ENCODE measurements at places on chromosomes 6 and 20. TPM values are rescaled to one million over a fixed set of nuclear protein-coding genes. Genes with fewer than 3 reads are reported as not detected.

- no peak for DNase-seq
- no peaks in the 10 kb centered on the region for H3K27me3 ChIP-seq
- H3K4me3 ChIP-seq: no peak overlapping the region
- H3K27ac ChIP-seq: no peak overlapping the region
- no peaks in the 10 kb centered on the region for H3K36me3 ChIP-seq
Measured at GRCh38 chr6:55997223-55997874, 122.0 kb upstream of the BMP5 start.

DNA sequence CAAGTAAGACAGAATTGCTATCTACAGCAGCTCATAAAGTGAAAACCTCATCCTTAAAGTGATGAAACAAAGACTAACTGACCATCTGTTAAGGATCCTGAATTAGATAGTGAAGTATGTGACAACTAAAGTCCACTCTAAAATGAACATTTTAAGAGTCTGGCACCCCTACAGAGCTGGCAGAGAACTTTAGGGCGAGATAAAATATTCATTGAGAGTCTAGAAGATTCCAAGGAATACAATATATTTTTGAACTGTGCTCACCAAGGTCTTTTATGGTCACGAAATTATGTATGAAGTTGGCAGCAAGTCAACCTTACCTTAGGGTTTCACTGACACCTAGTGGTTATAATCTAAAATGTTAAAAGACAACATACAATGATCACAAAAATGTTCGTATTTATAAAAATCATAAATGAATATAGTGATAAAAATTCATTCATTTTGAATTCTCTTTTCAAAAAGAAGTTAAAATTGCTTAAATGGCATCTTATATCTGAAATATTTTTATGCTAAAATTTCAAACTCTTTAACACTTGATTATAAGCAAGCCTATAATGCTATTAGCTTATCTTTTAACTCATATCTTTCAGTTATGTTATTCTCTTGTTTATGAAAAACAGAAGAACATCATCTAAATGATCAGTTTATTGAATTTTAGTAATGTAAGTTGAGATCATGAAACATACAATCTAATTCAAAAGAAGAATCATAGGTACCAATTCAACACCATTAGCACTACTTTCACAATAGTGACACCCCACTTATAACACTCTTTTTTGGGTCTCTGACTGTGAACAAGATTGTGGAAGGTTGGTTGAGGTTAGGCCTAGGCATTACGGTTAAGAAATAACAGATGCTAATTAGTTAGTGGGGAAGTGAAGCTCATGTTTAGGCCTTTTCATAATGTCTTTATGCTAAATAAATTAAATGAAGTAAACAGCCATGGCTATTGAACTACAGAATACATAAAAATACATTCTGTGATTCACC, 27.5 kb downstream of the RSPH3 start:
- no peaks in the 10 kb centered on the region for H3K36me3 ChIP-seq
- no peak for DNase-seq
- no peak overlapping the region for H3K4me3 ChIP-seq
- H3K27me3 ChIP-seq: no peaks in the 10 kb centered on the region
- H3K27ac ChIP-seq: no peak overlapping the region

DNA sequence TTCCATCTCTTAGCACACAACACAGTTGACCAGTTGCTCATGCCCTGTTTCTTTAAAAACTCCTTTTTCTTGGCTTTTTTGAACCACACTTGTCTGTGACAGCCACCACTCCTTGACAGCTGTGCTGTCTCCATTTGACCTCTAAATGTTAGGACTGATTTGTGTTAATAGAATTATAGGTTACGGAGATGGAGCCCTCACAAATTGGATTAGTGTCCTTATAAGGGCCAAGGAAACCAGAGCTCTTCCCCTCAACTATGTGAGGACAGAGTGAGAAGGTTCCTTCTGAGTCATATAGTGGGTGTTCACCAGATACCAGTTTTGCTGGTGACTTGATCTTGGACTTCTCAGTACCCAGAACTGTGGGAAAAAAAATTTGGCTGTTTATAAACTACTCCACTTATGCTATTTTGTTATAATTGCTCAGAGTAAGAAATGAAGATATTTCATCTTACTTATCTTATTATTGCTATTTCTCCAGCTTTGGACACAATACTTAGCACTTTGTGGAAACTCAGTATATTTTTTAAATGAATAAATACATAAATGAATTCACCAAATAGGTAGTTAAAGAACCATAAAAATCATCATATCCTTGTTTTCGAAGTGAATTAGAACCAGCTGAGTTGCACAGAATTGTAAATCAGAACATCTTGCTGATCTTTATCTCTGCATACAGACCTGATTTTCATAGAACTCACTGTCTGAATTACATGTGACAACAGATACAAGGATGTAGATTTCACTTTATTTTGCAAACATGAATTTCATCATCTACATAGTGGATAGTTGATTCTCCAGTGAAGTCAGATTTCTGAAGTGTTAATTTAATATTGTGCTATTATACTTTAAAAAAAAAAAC, 598.5 kb upstream of the IRAK1BP1 start:
- no peak overlapping the region for H3K27ac ChIP-seq
- H3K4me3 ChIP-seq: no peak overlapping the region
- no peaks in the 10 kb centered on the region for H3K4me1 ChIP-seq

GRCh38 chr6:41732591-41733359, 2.6 kb downstream of the TFEB start:
- peak overlapping the region; percentile 81 for H3K27ac ChIP-seq
- no peaks in the 10 kb centered on the region for H3K36me3 ChIP-seq
- H3K4me1 ChIP-seq: peaks cover 13% of the 10 kb centered on the region
- no peak for DNase-seq
- no peak overlapping the region for H3K4me3 ChIP-seq

DNA sequence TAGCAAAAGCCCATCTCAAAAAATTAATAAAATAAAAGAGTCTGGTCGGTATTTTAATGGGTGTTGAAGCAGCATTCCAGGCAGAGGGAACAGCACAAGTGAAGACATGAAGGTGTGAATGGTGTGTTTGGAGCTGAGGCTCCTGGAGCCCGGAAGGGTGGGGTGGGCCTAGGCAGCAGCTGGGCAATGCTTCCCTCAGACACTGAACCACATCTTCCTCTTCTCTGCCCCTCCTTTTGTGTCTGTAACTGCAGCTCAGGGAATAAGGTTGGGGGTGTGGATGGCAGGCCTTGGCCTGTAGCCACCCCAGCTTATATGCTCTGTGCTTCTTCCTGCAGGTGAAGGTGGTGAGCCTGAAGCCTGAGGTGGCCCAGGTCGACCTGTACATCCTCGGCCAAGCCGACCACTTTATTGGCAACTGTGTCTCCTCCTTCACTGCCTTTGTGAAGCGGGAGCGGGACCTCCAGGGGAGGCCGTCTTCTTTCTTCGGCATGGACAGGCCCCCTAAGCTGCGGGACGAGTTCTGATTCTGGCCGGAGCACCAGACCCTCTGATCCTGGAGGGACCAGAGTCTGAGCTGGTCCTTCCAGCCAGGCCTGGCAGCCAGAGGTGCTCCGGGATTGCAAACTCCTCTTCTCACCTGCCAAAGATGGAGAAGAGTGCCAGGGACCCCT, 26.6 kb downstream of the POFUT1 start:
- DNase-seq: no peak
- H3K27me3 ChIP-seq: no peaks in the 10 kb centered on the region
- H3K4me3 ChIP-seq: no peak overlapping the region
- peaks cover 36% of the 10 kb centered on the region for H3K36me3 ChIP-seq
- H3K4me1 ChIP-seq: peaks cover 9% of the 10 kb centered on the region

GRCh38 chr20:4802527-4802926, 80.8 kb downstream of the PRND start:
- H3K4me1 ChIP-seq: peaks cover 6% of the 10 kb centered on the region
- peaks cover 6% of the 10 kb centered on the region for H3K36me3 ChIP-seq
- no peak overlapping the region for H3K4me3 ChIP-seq
- H3K27ac ChIP-seq: no peak overlapping the region
- H3K27me3 ChIP-seq: no peaks in the 10 kb centered on the region

DNA sequence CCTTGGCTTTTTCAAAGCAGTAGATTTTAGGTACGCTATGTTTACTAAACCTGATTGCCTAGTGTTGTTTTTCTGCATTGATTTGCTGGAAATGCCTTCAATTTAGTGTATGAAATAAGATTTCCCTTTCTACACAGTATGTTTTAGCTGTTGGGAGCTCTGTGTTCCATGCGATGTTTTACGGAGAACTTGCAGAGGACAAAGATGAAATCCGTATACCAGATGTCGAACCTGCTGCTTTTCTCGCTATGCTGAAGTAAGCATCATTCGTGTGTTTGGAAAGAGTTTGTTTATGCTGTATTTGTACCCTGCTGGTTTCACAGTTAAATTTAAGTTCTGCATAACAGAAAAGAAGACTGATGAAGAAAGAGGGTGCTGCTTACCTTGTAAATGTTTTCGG, 1.9 kb downstream of the BTBD3 start:
- no peak overlapping the region for H3K27ac ChIP-seq
- no peaks in the 10 kb centered on the region for H3K27me3 ChIP-seq
- H3K36me3 ChIP-seq: no peaks in the 10 kb centered on the region
- DNase-seq: no peak
- H3K4me1 ChIP-seq: peaks cover 2% of the 10 kb centered on the region

- H3K27ac ChIP-seq: no peak overlapping the region
- no peaks in the 10 kb centered on the region for H3K4me1 ChIP-seq
- H3K27me3 ChIP-seq: no peaks in the 10 kb centered on the region
Measured at GRCh38 chr6:114449659-114450058, 106.8 kb upstream of the HS3ST5 start.

DNA sequence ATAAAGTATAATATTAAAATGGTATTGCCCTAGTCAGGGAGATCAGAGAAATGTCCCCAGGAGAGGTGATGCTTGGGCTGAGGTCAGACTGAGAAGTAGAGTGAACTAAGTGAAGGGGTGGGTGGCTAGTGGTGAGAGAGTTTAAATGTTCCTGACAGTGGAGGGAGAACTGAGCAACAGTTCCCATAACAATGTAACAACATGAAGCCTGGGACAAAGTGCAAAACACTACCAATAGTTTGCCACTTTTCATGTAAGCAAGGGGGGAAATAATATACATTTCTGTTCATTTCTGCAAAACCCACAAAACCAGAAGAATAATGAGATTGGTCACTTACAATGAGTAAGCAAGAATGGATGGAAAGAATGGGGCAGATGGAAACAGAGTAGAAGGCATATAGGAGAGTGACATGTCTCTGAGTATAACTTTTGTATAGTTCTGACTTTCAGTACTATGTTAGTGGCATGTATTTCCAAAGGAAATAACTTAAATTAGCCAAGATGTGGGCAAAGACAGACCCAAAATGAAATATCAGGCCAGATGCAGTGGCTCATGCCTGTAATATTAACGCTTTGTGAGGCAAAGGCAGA, 13.3 kb upstream of the FAXC start:
- H3K27ac ChIP-seq: no peak overlapping the region
- H3K4me1 ChIP-seq: no peaks in the 10 kb centered on the region
- H3K36me3 ChIP-seq: no peaks in the 10 kb centered on the region

DNA sequence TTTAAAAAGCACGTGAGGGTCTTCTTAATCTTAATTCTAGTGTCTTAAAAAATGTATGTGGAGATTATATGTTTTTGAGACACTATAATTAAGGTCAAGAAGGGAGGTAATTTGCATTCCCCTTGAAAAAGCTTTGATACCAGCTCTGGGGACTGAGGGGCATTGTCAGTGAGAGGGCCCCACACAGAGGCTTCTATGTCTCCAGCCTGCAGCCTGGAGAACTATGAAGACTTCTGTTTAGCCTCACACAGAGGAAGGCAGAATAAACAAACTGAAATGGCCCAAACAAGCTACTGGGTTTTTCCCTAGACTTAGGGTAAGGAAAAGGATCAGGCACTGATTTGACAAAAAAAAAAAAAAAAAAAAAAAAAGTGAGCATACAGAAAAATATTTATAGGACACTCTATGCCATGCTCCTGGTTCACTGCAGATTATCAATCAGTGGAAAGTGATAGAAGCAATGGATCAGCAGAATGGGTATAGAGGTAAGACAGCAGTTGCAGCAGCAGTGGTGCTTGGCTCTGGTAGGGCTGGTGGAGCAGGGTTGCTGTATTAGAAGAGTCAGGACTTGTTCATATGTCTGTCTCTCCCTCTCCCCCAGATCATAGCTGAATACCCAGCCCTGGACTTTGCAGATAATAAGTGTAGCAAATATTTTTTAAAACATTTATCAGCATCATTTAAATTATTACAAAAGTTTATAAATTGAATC, 85.4 kb downstream of the KLHL32 start:
- no peaks in the 10 kb centered on the region for H3K27me3 ChIP-seq
- H3K27ac ChIP-seq: no peak overlapping the region
- no peaks in the 10 kb centered on the region for H3K4me1 ChIP-seq
- H3K4me3 ChIP-seq: no peak overlapping the region

- no peak overlapping the region for H3K27ac ChIP-seq
- H3K27me3 ChIP-seq: peaks cover 8% of the 10 kb centered on the region
- no peaks in the 10 kb centered on the region for H3K4me1 ChIP-seq
- no peak for DNase-seq
Measured at GRCh38 chr20:3678856-3679720, 2.7 kb downstream of the ADAM33 start.

DNA sequence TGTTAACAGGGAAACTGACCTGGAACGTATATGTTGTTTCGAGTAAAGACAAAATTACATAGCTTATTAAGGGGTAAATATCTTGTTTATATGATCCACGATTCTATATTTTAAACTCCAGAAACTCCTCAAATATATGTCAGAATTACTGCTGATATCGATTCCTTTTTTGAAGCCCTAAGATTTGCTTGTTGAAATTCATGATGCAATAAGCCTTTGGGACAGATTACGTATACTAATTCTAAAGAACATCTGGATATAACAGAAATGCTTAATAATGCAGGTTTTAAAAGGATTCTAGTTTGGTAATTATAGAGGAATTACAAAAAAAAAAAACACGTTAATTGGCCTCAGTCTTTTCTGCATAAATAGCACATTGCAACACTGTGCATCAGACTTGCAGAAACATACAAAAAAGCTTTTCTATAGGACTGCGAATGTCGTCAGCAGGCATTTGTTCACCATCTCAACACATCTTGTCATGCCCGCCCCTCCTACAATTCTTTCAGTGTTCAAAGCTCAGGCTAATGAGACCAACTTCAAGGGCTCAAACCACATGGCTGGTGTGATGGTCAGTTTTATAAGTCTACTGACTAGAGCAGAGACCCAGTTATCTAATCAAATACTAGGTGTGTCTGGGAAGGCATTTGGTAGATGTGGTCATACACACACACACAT, 74.9 kb downstream of the AGPAT4 start:
- no peaks in the 10 kb centered on the region for H3K4me1 ChIP-seq
- no peaks in the 10 kb centered on the region for H3K27me3 ChIP-seq
- H3K27ac ChIP-seq: no peak overlapping the region
- no peak overlapping the region for H3K4me3 ChIP-seq
- DNase-seq: no peak

Gene UBR2
- total RNA-seq: 31.5 TPM

Gene BHLHE23
- not detected for total RNA-seq

Gene GTF2H4
- total RNA-seq: 11.0 TPM

Gene ZSCAN31
- total RNA-seq: 10.2 TPM

Gene ARMC12
- total RNA-seq: 0.42 TPM

Gene TFAP2A
- 0.08 TPM for total RNA-seq

Gene SMIM8
- total RNA-seq: 4.6 TPM

Gene RSPH3
- total RNA-seq: 2.8 TPM

Gene JPH2
- 0.09 TPM for total RNA-seq

Gene SLC17A3
- 1.6 TPM for total RNA-seq

Data from liver (tissue), 10 donors.